T-cell (primary cell): ENCODE measurements at places on chromosomes 6 and 20.

- DNase-seq = no peak
Measured at GRCh38 chr6:100175814-100176310, 181.8 kb upstream of the MCHR2 start.

DNA sequence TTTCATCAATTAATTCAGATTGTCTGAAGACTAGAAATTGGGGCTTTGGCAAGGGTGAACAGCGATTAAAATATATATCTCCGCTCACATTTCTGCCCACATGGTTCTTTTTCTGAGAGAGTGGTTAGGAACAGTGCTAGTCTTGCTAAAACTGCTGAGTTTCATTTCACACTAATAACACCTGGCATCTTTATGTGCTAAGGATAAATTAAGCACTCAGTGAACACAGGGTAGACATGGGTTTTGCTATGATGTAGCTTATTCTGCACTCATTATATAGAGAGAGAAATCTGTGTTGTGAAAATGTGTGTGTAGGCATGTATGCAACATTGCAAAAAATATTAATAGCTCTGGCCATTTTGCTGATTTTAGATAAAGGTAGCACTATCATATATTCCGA lies 623.4 kb upstream of the FLRT3 start:
- DNase-seq = no peak

DNA sequence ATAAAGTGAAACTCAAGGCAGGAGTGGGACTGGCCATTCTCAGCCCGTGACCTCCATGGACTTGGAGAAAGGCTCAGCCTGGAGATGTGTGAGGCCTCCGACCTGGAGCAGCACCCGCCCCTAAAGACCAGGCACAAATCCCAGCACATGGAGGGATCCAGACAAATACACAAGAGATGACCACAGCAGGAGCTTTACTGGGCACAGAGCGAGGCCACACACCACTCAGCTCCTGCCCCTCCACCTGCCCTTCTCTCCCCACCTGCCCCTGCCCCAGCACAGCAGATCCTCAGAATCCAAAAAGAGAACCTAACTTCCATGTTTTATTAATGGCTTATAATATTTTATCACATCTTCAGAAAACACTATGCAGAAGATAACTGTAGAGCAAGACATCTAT lies 20.4 kb upstream of the MICB start:
- DNase-seq = no peak

GRCh38 chr20:25245461-25245860 lies 2.4 kb upstream of the PYGB start:
- no peak for DNase-seq
